ENCODE measurements at places on chromosomes 12 and 14.
A peak's percentile ranks its signal among the peaks of the same experiment; 100 is the strongest.

DNA sequence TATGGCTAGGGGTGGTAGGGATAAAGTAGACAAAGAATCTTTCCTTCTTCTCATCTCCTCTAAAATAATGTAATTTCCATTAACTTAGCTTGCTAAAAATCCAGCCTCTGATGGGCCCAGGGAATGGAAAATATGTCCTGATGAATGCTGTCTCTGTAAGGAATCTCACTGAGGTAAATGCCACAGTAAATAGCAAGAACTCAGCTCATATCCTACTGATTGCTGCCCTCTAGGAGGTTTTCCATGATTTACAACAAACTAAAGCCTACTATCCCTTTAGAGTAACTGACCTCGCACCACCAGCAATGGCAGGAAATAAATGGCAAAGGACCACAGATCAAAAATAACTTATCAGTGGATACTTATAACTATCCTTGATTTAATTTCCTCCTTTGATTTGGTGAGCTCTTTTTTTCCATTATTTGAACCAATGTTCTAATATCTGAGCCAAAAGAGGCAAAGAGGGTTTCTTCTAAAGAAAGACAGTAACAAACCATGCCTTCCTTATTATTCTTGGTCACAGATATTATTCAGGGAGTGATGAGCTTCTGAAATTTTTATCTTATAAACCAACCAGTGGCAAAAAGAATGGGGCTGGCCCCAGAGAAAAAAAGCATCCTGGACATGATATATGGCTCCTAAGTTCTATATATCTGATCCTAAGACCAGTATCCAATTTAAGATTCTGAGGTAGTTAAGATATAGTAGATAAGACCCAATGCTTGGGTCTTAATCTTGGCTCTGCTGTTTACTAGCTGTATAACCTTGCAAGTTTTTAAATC is 43.8 kb downstream of the SENP1 start:
- no peak for DNase-seq

- DNase-seq, result no peak
Measured at GRCh38 chr12:113043240-113043639, 13.3 kb upstream of the DTX1 start.

DNA sequence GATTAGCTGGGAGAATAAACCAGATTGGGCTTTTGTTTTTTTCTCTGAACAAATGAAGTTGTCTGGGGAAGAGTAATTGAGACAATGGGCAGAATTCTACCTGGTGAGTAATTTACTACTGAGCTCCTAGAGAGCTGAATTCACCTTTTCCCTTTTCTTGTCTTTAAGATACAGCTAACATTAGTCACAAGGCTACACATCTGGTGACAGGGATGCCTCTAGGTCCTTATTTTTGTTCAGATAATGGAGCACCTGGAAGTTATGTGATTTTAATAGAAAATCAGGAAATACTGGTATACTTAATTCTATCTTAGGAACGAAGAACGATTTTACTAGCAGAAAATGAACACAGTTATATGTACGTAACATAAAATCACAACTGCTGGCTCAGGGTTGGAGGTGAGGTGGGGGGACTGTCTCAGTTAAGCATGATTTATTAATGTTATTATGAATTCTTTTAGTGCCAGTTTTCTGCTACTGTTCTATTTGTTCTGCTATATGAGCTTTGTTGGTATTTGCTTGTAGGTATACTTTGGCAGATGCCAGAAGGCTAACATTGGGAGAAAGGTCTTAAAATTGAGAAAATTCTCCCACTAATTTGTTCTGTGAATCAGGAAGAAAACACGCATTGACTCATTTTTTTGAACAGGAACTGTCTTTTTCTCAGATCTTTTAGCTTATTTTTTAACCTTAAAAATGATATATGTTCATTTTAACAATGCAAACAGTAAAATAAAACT is 482.7 kb upstream of the RGS6 start:
- no peak for DNase-seq

- DNase-seq, result no peak
Measured at GRCh38 chr12:129887101-129887500, 16.7 kb downstream of the TMEM132D start.

GRCh38 chr12:131901431-131902331 is 7.3 kb downstream of the ULK1 start:
- DNase-seq, result no peak

GRCh38 chr14:100645196-100645981 is 58.2 kb upstream of the BEGAIN start:
- DNase-seq, result peak; percentile 83

DNA sequence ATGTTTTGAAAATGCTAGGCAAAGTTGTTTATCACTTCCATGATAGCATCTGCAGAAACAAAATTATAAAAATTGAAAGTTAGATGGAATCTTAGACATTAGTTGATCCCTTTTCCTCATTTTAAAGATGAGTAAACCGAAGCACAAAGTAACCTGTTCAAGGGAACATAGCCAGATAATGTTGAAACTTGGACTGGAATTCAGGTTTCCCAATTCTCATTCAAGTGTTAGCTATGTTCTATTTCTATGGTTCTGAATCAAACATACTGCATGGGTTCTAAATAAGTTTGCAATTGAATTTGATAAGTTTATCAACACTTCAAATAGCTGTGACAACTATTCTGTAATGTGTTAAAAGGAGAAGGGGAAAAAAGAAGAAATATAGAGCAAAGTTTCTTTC is 122.4 kb upstream of the SOX5 start:
- DNase-seq, result no peak

DNA sequence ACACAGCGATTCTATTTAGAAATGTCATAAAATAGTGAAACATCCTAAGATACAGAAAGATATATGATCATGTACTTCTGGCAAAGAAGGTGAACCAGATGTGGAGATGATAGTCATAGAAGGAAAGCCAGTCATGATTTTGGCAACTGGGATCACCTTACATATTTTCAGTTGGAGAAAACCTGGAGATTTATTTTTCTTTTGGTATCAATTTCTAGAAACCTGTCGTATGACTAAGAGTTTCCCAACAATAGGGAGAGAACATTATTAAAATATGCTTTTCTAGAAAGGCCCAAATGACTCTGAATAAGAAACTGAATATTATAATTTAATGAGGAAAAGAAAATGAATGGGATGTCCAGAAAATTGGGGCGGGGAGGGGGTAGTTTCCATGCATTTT is 396.4 kb downstream of the ZFP36L1 start:
- no peak for DNase-seq

DNA sequence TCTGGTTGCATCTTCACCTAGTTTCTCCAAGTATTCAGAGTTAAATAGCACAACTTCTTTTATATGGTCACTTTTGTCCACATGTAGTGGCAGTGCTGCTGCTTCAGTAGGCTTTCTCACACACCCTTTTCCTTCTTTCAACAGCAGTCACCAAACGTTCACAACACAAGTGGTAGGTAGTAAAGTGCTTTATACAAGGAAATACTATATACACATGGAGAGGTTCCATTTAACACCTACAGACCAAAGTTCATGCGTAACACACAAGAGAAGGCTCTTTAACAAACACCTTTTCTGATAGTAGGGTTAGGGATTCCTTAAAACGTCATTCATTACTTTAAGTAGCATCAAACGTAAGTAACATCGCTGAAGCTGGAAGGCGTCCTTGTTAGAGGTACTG is 107.1 kb upstream of the USP44 start:
- no peak for DNase-seq

DNA sequence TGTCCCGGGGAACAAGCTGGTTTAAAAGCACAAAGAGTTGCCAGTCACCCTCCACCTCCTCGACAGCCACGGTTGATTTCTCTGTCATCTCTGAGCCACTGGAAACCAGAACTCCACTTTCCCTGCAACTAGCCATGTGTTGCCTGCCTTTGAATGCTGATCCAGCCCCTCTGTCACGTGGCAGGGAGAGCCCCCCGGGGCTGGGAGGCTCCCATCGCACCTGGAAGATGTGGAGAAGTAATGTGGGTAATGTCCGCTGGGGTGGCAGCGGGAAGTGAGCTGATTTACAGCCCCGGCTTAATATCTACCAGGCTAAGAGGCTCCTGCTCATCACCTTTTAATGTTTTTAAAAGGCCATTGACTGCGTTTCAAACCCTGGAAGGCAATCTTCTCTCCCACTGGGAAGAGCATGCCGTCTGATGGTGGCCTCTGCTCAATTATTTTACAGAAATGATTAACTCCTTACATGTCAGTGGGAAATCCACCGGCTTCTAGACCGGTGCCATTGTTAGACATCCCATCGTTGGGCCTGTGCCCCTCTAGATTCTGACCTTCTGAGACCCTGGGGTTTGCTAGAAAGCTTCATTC is 7.4 kb downstream of the PRIMA1 start:
- DNase-seq, result no peak

DNA sequence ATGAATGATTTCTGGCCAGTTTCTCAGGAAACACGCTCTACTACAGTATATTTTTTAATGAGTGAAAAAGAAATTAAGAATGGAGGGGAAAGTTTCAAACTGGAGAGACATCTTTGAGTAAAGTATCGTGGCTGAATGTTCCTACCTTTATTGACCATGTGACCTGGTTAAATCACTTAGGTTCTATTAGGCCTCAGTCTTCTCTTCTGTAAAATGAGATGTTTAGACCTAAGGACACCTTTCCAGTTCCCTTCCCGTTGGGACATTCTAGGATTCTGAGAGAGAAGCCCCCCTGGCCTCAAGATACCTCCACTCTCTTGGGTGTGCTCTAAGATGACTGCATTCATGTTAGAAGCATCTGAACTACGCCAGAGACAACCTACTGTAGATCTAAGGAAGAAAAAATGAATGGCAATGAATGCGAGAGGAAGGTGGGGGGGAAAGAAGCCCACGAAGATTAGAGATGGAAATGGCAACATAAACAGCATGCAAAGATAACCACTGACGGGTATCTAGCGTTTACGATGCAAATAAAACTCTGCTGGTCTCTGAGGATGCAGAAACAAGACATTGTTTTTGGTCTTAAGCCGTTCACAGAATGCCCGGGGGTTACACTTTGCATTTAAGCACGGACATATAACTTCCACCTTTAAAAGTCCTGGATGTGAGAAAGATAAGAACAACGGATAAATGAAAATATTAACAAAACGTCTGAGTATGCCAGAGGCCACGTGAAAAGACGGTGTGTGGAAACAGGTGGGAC is 599 bp upstream of the CPSF6 start:
- DNase-seq, result no peak

DNA sequence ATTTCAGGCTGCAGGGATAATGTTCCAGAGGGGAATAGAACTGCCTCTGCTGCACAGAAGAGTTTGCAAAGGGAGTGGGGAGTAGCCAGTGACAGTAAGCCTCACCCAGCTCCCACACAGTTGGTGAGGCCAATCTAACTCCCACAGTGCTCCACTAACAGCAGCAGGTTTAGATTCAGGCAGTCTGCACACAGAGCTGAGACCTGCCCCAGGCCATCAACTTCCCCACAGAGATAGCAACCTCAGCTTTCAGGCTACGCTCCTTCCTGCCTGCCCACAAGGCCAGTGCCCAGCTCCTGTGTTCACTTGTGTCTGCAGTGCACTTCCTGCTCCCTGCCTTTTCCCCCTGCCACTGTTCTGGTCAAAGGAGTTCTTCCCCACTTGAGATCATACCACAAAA is 107.5 kb downstream of the TBC1D30 start:
- DNase-seq, result no peak

DNA sequence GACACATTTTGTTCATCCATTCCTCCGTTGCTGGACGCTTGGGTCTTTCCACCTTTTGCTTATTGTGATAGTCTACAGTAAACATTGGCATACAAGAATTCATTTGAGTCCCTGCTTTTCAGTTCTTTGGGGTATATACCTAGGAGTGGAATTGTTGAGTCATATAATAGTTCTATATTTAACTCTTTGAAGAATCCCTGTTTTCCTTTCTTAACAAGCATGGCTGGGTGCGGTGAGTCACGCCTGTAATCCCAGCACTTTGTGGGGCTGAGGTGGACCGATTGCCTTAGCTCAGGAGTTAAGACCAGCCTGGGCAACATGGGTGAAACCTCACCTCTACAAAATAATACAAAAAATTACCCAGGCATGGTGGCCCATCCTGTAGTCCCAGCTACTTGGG is 75.4 kb downstream of the CCDC92 start:
- no peak for DNase-seq

- no peak for DNase-seq
Measured at GRCh38 chr12:11859705-11860425, 210.4 kb downstream of the ETV6 start.

- no peak for DNase-seq
Measured at GRCh38 chr12:114885501-114885900, 201.5 kb upstream of the TBX3 start.

DNA sequence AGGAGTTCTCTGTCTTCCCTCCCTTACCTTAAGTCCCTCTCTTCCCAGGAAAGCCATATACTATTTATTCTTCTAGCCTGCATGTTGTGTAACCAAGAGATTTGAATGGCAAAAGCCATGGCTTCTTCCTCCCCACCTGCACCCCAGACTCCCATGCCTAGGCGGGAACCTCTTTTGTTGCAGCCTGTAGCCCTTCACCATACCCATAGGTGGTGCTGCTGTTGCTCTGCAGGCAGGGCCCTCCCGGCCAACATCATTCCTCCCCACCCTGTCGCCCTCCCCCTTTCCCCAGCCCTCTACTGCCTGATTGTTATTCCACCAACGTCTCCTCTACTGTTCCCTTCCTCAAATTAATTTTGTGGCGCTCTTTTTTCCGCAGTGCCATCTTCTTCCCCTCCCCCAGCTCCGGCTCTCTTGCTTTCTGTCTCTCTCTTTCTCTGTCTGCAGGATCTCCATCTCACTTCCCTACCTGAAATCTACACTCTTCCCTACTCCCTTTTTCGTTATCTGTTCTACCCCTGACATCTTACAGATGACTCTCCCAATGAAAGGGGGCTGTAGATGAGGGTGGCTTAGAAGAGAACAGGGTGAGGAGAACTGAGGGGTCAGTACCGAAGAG is 13.8 kb downstream of the NGDN start:
- peak; percentile 60 for DNase-seq
